ENCODE measurements at places on chromosomes 13 and 19. TPM values are rescaled to one million over a fixed set of nuclear protein-coding genes. Genes with fewer than 3 reads are reported as not detected.
A peak's percentile ranks its signal among the peaks of the same experiment; 100 is the strongest.

GRCh38 chr19:55370305-55370988, at the start of gene IL11:
Gene IL11, minus strand, starts transcription at chr19:55370463. Its CDS starts 153 bp downstream, at chr19:55370310.
- DNase-seq = no peak

The CYP4F22 gene
- 78.3 TPM for total RNA-seq

GRCh38 chr13:109783447-109783814, 3.0 kb downstream of the IRS2 start:
- peak; percentile 82 for DNase-seq

DNA sequence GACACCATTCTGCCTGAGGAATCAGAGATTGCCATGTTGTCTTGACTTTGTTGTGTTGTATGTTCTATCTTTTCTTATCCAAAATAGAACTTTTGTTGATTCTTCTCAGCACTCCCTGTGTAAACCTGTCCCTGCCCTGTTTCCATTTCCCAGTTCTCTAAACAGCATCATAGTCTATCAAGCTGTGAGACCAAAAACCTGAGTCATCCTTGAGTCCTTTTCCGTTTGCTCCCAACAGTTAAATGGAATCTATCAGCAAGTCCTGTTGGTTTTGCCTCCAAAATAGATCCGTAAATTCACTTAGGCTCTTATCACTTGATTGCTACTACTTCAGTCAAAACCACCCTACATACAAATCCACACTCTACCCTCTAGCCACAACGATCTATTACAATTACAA, 667.1 kb downstream of the PCDH9 start:
- no peak for DNase-seq

The MBD3L3 gene
- 9.0 TPM for total RNA-seq

DNA sequence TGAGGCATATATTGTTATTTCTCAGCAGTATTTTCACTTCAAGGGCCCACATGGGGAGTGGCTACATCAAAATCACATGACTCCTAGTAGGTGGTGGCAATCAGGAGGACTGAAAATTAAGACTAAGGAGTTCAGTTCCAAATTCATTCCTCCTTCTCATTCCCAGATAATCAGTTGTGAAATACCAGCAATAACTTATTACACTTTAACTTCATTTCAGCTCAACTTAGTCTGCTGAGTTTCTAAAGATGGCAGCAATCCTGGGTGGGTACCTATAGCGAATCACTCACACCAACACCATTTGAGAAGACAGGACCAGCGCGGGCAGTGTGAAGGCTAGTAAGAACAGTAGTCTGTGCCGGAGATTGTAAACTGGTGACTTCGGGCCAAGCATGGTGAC, 63.9 kb upstream of the SLC10A2 start:
- DNase-seq = no peak

The ACP7 gene
- not detected for total RNA-seq

Data from A673 (cell line).